ENCODE measurements at places on chromosomes 1 and 21.

DNA sequence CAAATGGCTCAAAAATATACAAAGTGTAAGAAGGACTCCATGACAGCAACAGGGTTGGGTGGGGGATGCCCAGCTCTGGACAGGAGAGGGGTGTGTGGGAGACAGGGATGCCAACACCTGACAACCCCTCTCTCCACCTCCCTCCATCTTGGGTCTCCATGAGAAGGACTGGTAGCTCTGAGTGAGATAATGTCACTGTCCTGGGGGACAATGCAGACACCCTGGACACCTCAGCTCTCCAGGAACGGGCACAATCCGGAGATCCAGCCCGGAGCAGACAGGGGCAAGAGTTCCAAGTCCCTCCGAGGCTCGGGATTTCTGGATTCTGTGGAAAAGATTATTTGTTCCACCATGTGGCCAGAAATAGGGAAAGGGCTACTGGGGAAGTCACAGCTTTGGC is 122.5 kb downstream of the GLIS1 start:
- DNase-seq = no peak

- no peak for DNase-seq
Measured at GRCh38 chr1:69246710-69247109, 321.0 kb upstream of the LRRC7 start.

- DNase-seq = peak; percentile 71
Measured at GRCh38 chr1:9689011-9689706, 37.6 kb downstream of the PIK3CD start.

DNA sequence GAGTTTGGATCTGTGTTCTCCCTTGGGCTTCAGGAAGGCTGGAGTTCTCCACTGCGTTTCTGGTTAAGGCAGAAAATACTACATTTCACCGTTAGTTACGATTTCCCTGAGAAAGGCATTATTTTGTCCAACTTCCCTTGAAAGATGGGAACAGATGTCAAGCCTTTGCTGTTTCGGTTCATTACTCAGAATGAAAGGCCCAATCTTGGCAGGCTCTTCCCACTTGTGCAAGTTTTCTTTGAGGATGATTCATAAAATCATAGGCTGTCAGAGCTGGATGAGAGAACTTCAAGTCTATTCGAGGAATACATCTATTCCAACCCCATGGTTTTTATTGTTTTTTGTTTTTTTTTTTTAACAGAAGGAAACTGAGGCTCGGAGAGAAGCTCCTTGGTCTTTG is 205.2 kb downstream of the GRIK3 start:
- DNase-seq = no peak

DNA sequence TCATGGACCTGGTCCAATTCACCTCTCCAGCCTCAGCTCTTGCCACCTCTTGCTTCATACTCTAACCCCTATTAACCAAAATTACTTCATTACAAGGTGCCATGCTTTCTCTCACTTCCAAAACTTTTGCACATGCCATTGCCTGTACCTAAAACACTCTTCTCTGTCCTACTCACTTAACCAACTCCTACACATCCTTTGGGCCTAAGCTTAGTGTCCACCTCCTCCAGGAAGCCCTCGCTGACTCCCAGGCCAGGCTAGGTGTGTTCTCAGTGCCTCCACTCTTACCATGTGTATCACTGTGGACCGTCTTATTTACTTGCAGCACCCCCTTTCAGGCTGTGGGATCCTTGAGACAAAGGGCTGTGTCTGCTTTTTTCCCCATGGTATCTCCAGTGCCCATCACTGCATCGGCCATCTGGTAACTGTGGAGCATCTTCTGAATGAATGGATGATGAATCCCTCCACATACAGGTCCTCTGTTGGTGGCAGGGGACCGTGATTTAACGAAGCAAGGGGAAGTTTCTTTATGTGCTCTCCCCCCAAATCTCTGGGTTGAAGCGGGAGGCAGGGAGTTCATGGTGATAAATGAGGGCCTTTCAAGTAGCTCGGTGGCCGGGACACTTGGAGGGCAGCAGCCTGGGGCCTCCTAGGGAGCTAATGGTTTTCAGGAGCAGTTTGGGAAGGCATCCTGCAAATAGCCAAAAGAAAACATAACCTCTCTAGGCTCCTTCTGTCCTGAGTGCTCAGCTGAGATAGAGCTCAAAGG is 111.9 kb downstream of the TRABD2B start:
- DNase-seq = no peak

Measured in fibroblast of skin of back (primary cell).